ENCODE measurements at places on chromosomes 11 and 22.

DNA sequence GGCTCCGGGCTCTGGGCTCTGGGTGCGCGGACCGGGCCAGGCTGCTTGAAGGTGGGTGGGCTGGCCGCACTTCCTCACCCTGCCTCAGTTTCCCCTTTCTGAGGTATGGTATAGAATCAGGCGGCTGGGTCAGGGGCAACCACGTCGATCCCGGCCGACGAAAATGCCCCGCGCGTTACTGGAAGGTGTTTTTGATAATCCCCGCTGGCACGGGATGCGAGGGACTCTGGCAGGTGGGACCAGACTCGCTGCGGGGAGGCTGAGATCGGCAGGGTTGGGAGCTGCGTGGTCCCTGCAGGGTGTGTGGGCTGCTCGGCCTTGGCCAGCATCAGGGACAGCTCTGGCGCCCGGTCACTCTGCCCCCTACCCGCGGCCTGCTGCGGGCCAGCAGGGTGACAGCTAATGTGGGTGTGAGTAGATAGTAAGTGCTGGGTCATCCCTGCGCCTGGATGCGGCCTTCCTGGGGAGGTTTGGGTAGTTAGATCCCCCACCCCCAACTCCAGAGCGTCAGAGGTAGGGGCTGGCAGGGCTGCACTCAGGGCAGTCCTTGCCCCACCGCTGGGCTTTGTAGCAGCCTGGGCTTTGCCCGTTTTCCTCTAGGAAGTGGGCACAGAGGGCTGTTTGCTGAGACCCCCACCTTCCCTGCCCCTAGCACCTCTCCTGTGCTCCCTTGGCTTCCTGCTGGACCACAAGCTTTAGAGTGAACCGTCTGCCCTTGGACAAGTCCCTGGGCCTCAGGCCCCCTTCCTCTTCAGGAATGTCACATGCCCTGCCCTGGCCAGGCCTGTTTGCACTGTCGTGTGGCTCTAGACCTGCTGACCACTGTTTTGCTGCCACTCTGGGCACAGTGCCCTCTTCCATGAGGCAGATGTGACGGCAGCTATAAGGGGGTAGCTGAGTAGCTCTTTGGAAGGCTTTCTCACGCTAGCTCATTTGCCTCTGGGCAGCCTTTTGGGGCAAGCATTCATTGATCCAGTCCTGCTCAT is 579 bp downstream of the TANGO2 start:
- peak; percentile 68 for DNase-seq

DNA sequence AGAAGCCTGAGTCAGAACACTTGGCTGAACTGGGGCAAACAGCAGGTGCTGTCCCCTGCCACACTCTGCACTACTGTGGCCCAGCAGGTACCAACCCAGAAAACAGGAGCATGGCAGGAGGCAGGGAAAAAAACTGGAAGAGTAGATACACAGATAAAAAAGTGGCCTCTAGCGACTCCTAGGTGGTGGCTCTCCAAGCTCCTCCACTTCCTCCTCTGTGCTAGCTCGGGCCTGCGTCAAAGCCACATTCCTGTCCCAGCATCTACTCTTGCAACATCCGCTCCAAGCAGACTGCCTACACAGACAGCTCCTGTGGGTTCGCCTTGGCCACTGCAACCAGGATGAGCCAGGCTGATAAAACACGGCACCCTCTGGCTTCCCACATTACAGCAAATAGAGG is 6.9 kb downstream of the OR8B12 start:
- DNase-seq = peak; percentile 94

- DNase-seq = no peak
Measured at GRCh38 chr11:32400670-32401369, 34.5 kb downstream of the WT1 start.

- peak; percentile 66 for DNase-seq
Measured at GRCh38 chr22:21650823-21651520, 8.9 kb downstream of the SDF2L1 start.

GRCh38 chr22:40813912-40814315 is 5.2 kb downstream of the SLC25A17 start:
- DNase-seq = no peak

DNA sequence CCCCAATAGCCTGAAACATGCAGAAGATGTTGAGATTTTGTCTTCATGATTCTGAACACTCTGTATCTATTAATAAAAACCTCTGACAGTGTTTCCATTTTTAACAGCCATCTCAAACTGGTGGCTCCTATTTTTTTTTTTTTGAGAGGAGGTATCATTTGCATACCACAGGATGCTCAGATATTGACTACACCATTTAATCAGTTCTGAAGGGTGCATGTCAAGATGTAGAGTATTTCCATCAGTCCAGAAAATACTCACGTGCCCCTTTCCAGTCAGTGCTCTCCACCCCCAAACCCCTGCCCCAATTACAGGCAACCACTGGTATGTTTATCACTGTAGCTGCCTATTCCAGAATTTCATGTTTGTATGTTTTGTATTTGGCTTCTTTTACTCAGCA is 85.3 kb upstream of the SORL1-AS1 start:
- no peak for DNase-seq

GRCh38 chr22:41780746-41781505 is 19.6 kb upstream of the CCDC134 start:
- DNase-seq = peak; percentile 64

DNA sequence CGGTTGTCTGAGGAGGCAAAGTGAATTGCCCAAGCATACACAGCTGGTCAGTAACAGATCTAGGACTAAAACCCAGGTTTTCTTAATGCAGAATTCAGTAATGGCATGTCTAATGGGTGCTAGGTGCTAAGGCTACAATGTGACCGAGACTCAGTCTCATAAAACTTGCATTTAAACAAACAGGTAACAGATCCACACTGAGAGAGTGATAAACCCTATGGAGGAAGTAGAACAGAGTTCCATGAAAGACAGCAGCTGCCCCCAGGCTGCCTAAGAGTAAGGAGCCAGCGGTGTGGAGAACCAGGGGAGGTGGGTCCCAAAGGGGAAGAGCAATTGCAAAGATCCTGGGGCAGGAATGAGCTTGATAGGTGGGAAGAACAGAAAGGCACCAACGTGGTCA is 27.3 kb downstream of the MMP13 start:
- no peak for DNase-seq

DNA sequence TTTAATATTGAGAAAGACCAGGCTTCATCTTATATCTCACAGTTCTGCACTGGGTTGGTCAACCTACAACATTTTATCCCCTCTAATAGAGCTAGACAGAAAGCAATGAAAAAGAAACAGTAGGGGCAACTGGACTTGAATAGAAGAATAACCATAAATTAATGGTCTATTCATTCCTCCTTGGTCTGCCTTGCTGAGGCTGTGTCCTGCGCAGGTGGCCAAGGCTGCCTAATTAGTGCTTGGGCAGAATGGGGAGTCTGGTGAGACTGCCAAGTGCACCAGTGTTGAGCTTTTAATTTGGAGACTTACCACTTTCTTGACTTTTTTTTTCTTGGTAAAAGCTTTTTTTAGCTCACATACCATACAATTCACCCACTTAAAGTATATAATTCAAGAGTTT is 35.0 kb upstream of the SPON1 start:
- DNase-seq = no peak

GRCh38 chr22:32776397-32776796 is 25.1 kb upstream of the TIMP3 start:
- no peak for DNase-seq

DNA sequence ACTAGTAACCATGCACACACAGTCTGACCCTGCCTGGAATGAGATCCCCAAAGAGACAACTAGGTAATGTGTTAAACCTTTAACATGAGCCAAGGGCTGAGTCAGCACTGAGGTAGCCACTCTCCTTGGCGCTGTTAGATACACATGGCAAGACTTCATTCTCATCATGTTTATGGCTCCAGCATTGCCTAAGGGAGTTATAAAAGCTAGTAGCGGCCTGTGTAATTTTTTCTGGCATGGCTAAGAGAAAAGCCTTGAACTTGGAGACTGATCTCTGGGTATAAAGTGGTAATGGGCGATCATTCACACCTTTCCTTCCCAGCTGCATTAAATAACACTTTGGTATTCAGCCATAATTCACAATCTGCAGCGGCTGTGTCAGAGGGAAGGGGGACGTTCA is 779.7 kb upstream of the LRRC4C start:
- no peak for DNase-seq

DNA sequence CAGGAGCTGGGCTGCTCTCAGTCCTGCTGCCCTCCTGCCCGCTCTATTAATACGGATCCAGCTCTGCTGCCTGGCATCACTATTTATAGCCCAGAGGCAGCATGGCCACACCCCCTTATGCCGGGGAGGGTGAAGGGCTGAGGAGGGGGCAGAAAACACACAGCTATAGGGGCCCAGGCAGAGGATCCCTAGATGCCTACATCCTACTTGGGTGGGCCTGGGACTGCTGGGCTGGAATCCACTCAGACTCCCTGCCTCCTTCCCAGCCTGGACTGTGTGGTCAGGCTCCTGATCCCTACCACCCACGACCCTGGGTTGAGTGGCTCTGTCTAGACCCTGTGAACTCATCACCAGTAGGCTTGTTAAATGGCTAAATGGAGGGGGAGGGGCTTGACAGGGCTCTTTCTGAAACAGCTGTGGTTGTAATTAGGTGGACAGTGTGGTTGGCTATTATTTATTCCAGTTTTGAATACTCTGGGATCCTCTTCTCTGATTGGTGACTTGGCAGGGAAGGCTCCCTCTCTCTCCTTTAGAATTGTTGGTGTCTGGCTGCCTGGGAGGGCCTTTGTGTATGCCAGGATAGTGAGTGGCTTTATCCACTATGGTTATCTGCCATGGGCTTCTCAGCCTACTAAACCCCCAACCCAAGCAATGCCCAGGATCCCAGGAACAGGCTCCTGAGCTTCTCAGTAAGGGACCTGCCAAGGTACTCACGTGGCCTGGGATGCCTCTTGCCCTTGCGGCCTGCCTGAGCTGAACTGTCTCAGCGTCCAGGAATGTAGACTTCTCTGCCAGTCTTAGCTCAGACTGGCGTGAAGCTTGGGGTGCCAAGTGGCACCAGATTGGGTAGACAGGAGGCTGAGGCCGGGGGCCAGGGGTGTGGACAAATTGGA is 15.2 kb downstream of the PHLDB1 start:
- no peak for DNase-seq

DNA sequence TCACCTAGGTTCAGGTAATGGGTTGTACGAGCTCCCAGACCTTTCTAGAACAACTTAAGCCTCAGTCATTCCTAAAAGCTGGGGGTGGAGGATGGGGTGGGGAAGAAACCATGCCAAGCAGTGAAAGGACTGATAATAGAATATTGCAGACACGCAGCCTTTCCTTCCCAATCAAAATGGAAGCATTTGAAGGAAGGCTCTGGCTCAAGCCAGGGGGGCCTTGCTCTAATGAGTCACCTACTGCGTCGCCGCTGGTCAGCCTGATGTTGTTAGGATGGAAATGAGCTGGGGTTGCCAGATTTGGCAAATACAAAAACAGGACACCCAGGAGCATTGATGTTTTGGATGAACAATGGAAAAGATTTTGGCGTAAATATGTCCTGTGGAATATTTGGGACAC is 6.2 kb downstream of the SYT12 start:
- peak; percentile 38 for DNase-seq

GRCh38 chr11:10394229-10395101 is 60.6 kb upstream of the AMPD3 start:
- no peak for DNase-seq

DNA sequence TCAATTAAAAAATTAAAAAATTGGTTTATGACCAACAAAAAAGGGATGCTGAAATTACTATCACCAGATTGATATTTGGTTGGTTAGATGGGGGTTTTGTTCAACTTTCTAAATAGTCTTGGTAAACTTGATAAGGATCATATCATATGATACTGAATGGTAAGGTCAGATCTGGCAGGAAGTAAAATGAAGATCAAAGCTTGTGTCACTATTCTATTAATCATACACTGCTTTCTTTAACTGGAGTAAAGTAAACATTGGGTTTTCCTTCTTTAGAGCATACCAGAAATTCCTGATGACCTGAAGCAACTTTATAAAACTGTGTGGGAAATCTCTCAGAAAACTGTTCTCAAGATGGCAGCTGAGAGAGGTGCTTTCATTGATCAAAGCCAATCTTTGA is 40.2 kb downstream of the RRM1 start:
- DNase-seq = no peak

GRCh38 chr11:98358551-98358950 is 662.2 kb upstream of the CNTN5 start:
- DNase-seq = no peak

- no peak for DNase-seq
Measured at GRCh38 chr11:84634309-84634708, 992.8 kb downstream of the DLG2 start.

DNA sequence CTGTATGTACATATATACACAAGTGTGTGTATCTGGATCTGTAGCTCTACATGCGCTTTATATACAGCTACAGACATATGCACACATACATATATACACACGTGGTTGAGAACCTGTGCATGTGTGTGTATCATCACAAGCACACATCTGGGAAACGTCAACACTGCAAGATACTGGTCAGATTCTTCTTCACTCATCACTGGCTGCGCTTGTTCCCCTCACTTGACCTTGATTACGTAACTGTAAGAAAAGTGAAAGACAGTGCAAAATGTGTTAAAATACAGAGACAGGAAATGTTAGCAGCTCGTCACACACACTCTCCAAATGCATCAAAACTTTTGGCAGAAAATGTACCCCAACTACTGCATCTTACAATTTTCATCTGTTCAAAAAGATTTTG is 51.9 kb upstream of the MN1 start:
- no peak for DNase-seq

DNA sequence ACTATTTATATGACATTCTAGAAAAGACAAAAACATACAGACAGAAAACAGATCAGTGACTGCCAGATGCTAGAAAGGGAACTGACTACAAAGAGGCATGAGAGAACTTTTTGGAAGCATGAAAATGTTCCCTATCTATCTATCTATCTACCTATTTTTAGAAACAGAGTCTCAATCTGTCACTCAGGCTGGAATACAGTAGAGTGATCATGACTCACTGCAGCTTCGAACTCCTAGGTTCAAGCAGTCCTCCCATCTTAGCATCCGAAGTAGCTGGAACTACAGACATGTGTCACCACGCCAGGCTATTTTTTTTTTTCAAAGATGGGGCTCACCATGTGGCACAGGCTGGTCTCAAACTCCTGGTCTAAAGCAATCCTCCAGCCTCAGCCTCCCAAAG is 6.9 kb downstream of the SBF2 start:
- no peak for DNase-seq

DNA sequence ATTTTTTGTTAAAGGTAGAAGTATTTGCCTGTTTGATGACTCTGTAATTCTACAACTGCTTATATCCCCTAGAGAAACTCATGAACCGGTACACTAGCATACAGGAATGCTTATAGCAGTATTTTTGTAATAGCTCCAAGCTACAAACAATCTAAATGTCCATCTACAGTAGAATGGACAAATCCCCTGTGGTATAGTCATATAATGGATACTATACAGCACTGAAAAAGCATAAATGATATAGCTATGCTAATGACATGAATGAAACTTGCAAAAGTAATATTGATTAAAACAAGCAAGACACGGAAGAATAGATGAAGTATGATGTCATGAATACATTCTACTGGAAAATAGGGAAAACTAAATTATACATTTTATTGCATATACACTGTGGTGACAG is 142.9 kb downstream of the CEP164 start:
- no peak for DNase-seq

GRCh38 chr11:115333949-115334348 is 170.3 kb downstream of the CADM1 start:
- no peak for DNase-seq

All from endodermal cell (in vitro differentiated cells).